IMR-90 (cell line): ENCODE measurements at places on chromosomes 11 and 22. TPM values are rescaled to one million over a fixed set of nuclear protein-coding genes. Genes with fewer than 3 reads are reported as not detected.

APOBEC3B gene
- 17.2 and 17.6 TPM in 2 replicates for total RNA-seq

GAS2 gene
- total RNA-seq = 0.90 and 1.9 TPM in 2 replicates

DNA sequence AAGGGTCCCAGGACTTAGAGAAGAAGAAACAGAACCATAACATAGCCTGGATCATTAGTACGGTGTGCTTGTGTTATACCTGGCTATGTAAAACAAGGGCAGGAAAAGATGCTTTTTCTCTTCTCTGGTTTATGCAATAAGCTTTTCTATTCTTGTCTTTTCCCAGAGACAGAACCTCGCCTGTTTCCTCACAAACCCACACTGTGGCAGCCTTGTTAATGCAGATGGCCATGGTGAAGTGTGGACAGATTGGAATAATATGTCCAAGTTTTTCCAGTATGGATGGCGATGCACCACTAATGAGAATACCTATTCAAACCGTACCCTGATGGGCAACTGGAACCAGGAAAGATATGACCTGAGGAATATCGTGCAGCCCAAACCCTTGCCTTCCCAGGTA lies 2.9 kb downstream of the CFAP68 start:
- DNase-seq = no peak

GRCh38 chr11:120814531-120815318 lies 209.2 kb upstream of the TBCEL start:
- no peak for DNase-seq
